ENCODE measurements at places on chromosomes 6 and 20. TPM values are rescaled to one million over a fixed set of nuclear protein-coding genes. Genes with fewer than 3 reads are reported as not detected.
A peak's percentile ranks its signal among the peaks of the same experiment; 100 is the strongest.

The PRRT1 gene
- total RNA-seq, result 0.40 TPM

The TCF21 gene
- 1.7 TPM for total RNA-seq

- no peak overlapping the region for H3K27ac ChIP-seq
- no peak overlapping the region for H3K4me3 ChIP-seq
- H3K27me3 ChIP-seq, result no peaks in the 10 kb centered on the region
- no peaks in the 10 kb centered on the region for H3K36me3 ChIP-seq
- DNase-seq, result no peak
- peaks cover 6% of the 10 kb centered on the region for H3K4me1 ChIP-seq
Measured at GRCh38 chr20:16387666-16388065, 185.6 kb downstream of the KIF16B start.

DNA sequence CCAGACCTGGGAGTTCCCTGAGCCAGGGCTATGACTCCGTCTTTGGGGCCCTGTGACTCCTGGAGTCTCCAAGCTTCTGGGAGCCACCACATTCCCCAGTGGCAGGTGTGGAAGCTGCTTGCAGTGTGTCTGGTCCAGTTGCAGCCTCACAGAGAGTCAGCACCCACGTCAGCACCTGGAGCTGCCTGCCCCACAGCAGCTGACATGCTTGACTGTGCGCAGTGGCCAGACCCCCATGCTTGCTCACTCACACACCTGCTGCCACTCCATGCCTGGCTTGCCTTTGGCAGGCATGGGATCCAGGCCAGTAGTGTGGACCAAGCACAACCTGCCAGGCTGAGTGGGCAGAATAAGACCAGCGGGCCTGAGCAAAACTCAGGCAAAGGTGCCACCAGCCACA is 31.0 kb upstream of the ASIP start:
- no peak overlapping the region for H3K27ac ChIP-seq
- H3K4me1 ChIP-seq, result peaks cover under 1% of the 10 kb centered on the region
- no peak for DNase-seq
- H3K4me3 ChIP-seq, result no peak overlapping the region
- no peaks in the 10 kb centered on the region for H3K27me3 ChIP-seq

DNA sequence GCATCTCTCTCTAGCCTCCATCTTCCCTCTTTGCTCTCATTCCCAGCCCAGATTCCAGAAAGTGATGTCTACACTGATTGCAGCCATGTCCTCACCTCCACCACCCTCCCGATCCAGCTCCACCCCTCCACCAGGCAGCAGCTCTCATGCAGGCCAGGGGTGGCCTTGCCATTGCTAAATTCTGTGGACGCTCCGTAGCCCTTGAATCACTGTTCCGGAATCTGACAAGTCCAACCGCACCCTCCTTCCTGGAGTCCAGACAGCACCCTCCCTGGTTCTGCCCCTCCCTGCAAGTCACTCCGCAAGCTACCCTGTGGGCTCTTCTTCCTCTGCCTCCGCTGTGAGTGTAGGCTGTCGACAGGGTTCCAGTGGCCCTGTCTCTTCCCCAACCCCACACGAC is 26.2 kb downstream of the TNXB start:
- H3K4me3 ChIP-seq, result no peak overlapping the region
- H3K4me1 ChIP-seq, result peaks cover 46% of the 10 kb centered on the region
- peaks cover 60% of the 10 kb centered on the region for H3K36me3 ChIP-seq
- peaks cover 3% of the 10 kb centered on the region for H3K27me3 ChIP-seq
- DNase-seq, result peak; percentile 48
- peak overlapping the region; percentile 58 for H3K27ac ChIP-seq

DNA sequence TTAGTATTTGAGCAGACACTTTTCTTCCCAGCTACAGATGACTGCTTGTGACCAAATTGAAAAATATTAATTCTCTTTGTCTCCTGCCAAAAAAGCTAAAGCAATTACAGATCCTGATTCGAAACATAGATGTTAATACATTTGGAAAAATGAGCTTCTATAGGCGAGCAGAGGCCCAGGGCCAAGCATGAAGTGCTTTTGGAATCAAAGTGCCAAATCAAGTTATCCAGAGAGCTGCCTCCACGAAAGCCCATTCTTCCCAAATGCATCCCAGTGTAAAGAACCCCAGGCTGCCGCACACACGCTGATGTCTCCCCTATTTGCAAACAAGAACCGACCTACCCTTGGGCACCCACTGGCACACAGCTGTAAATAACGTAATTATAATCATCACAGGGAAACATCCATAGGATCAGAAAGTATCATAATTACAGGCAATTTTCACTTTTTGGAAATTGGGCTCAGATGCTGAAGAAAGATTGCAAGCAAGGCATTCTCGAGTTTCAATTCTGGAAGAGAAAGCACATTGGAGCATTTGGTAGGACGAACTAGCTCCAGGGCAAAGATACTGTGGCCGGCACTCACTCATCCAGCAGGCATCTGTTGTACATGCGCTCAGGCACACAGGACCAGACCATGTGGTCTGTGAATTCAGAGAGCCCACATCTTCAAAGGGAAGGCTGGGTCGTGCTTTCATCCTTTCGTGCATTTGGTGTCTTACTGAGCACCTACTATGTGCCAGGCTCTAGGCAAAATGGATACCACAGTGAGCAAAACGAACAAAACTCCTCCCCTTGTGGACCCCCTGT is 45.9 kb downstream of the BMP7 start:
- no peak overlapping the region for H3K27ac ChIP-seq
- no peak for DNase-seq
- H3K27me3 ChIP-seq, result no peaks in the 10 kb centered on the region
